ENCODE measurements at places on chromosomes 13 and 19. TPM values are rescaled to one million over a fixed set of nuclear protein-coding genes. Genes with fewer than 3 reads are reported as not detected.
A peak's percentile ranks its signal among the peaks of the same experiment; 100 is the strongest.

DNA sequence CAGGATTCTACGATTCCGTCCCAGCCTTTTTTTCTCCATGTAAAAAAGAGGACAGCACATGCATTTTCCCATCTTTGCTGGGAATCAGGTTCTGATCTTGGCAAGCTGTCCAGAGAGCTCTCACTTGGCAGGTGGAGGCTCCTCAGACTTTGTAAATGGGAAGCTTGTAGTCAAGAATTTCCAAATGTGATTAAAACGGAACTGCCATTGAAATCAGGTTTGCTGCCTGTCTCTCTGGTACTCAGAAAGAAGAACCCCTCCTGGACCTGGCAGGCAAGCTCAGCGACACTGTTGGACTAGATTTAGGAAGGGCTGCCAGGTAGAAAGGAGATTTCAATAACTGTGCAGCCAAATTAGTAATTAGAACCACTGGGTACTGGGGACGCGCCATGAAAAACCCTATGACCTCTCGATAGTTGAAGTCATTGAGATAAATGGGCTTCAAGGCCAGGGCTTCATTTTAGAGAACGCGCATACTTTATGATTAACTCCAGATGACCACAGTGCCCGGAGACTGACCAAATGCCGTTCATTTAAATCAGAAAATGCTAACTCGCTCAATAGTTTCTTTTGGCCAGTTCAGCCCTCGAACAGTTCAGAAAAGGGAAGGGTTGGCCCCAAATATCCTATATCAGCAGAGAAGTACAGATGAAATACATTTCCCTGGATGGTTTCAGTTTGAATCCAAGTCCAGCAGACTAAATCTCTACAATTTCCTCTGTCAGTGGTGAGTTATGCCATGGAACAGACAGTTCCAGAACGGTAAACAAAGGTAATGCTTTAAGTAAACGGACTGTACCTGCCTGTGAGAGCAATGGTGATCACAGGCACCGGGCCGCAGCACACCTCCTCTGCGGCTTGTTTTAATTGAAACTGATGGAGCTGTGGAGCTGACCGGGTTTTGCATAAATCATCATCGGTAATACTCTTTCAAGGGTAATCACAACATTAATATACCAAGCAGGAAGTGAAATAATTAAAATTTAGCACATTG is 517.4 kb downstream of the RFC3 start:
- no peak overlapping the region for H3K4me3 ChIP-seq
- H3K4me1 ChIP-seq, result no peaks in the 10 kb centered on the region
- no peak overlapping the region for H3K27ac ChIP-seq
- H3K36me3 ChIP-seq, result no peaks in the 10 kb centered on the region
- H3K27me3 ChIP-seq, result no peaks in the 10 kb centered on the region
- no peak for DNase-seq

- no peak overlapping the region for H3K27ac ChIP-seq
- no peaks in the 10 kb centered on the region for H3K36me3 ChIP-seq
- H3K27me3 ChIP-seq, result no peaks in the 10 kb centered on the region
- no peak for DNase-seq
- H3K4me3 ChIP-seq, result no peak overlapping the region
Measured at GRCh38 chr13:46109451-46109850, 4.6 kb upstream of the CPB2 start.

Gene CD33
- total RNA-seq, result not detected

Gene SMIM44
- total RNA-seq, result not detected

- DNase-seq, result no peak
- no peaks in the 10 kb centered on the region for H3K36me3 ChIP-seq
- H3K27me3 ChIP-seq, result no peaks in the 10 kb centered on the region
- no peaks in the 10 kb centered on the region for H3K4me1 ChIP-seq
Measured at GRCh38 chr13:84894749-84895148, 904.5 kb downstream of the SLITRK6 start.

Gene ZNF285
- 3.6 TPM for total RNA-seq

Gene KLK12
- total RNA-seq, result not detected

DNA sequence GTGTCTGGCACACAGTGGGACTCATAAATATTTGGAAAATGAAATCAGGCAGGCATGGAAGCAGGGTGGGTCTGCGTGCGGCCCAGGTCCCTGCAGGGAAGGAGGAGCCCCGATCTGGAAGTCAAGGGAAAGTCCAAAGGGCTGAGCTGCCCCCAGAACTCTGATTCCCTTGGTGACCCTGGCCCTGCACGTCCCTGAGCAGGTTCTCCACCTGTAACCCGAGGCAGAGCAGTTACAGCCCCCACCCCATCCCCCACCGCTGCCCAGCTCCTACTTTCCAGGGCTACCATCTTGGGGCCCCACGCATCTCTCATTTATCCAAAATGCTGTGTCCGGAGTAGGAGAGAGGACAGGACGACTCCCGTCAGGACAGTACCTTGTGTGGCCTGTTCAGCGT is 2.1 kb downstream of the PLEKHF1 start:
- H3K27me3 ChIP-seq, result no peaks in the 10 kb centered on the region
- no peak for DNase-seq
- H3K36me3 ChIP-seq, result no peaks in the 10 kb centered on the region
- no peak overlapping the region for H3K27ac ChIP-seq
- no peak overlapping the region for H3K4me3 ChIP-seq

DNA sequence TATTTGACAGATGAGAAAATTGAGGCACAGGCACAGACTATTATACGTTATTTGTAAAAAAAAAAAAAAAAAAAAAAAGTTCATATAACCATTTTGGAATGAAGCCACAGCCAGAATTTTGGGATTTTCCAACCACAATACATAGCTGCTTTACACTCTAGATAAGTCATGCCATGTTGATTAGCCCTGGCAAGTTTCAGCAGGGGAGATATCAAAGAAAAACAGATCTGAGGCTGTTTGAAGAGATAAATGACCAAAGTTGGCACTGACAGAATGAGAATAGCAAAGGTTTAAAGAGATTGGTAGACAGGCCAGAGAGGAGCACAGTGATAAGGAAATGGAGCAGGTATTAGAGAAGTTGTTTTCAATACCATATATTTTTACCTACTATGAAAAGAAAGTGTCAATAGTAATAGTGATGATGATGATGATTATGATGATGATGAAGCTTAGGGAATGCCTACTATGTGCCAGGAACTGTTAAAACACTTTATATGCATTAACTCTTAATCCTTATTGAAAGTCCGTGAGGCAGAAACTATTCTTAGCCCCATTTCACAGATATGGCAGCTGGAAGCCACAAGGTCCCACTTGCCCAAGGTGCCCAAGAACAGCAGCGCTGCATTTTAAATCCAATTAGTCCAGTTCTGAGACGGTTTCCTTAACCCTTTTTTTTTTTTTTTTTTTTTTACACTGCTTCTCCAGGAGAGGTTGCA is 105.5 kb downstream of the MBNL2 start:
- H3K27me3 ChIP-seq, result no peaks in the 10 kb centered on the region
- H3K4me1 ChIP-seq, result peaks cover 7% of the 10 kb centered on the region
- H3K36me3 ChIP-seq, result no peaks in the 10 kb centered on the region
- peak overlapping the region; percentile 88 for H3K27ac ChIP-seq

DNA sequence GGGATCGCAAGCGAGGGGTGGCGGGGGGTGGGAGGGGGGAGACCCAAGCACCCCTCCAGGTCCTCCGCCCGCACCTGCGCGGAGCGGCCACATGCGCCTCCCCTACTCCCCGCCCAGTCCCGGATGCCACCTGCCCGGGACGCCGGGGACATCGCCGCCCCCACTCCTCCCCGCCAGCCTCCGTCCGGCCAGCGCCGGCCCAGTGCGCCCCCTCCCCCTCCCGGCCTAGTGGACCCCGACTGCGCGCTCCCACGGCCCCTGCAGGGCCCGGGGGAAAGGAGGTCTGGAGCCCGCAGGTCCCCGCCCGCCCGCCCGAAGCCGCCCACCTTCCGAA is 263 bp downstream of the RHPN2 start:
- peak overlapping the region; percentile 59 for H3K4me3 ChIP-seq
- no peaks in the 10 kb centered on the region for H3K36me3 ChIP-seq
- DNase-seq, result no peak
- H3K4me1 ChIP-seq, result peaks cover 5% of the 10 kb centered on the region
- H3K27me3 ChIP-seq, result peaks cover 3% of the 10 kb centered on the region
- no peak overlapping the region for H3K27ac ChIP-seq

DNA sequence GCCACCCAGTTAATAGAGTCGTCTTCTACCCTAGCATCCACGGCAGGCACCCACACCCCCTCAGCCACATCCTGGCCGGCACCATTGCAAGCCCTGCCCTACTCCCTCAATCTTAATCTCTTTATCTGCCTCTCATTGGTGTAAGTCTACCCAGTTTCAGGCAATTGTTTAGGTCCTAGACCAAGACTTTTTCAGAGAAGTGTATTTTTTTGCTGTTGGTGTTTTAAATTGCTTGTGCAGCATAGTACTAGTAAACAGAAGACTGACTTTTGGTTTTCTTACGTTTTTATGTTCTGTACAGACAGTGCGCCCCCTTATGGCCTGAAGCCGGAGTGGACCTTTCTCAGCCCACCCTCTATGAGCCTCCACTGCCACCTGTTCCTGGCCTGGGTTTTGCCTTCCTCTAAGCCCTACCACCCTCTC is 2.3 kb upstream of the LCP1 start:
- no peaks in the 10 kb centered on the region for H3K27me3 ChIP-seq
- H3K4me3 ChIP-seq, result no peak overlapping the region
- H3K27ac ChIP-seq, result no peak overlapping the region
- peaks cover 13% of the 10 kb centered on the region for H3K4me1 ChIP-seq
- peak; percentile 28 for DNase-seq

Data from cardiac muscle cell (in vitro differentiated cells and primary cell).